Fibroblast of the aortic adventitia (primary cell): ENCODE measurements at places on chromosomes 7 and 10. TPM values are rescaled to one million over a fixed set of nuclear protein-coding genes. Genes with fewer than 3 reads are reported as not detected.

The EVX1 gene
- total RNA-seq: not detected in 2 replicates

The PNLIPRP3 gene
- not detected in 2 replicates for total RNA-seq

The HOXA2 gene
- 0.16 and 3.6 TPM in 2 replicates for total RNA-seq

The TRIM74 gene
- not detected in 2 replicates for total RNA-seq

The CYP26C1 gene
- 0.09 TPM in 1 of 2 replicates, not detected in the other for total RNA-seq

The PAPSS2 gene
- total RNA-seq: 26.2 and 96.9 TPM in 2 replicates

The LRRD1 gene
- total RNA-seq: 0.09 and 0.41 TPM in 2 replicates

The SPDYE2B gene
- 0.16 TPM in 1 of 2 replicates, not detected in the other for total RNA-seq

The BLNK gene
- total RNA-seq: not detected in 2 replicates

The SPOCK2 gene
- total RNA-seq: 0.36 and 0.98 TPM in 2 replicates

The SAMD9L gene
- 22.6 and 39.4 TPM in 2 replicates for total RNA-seq

The FBXO24 gene
- 0.54 TPM in 1 of 2 replicates, not detected in the other for total RNA-seq

The C10orf62 gene
- total RNA-seq: not detected in 2 replicates
